ENCODE measurements at places on chromosomes 2 and 18. TPM values are rescaled to one million over a fixed set of nuclear protein-coding genes. Genes with fewer than 3 reads are reported as not detected.
A peak's percentile ranks its signal among the peaks of the same experiment; 100 is the strongest.

DNA sequence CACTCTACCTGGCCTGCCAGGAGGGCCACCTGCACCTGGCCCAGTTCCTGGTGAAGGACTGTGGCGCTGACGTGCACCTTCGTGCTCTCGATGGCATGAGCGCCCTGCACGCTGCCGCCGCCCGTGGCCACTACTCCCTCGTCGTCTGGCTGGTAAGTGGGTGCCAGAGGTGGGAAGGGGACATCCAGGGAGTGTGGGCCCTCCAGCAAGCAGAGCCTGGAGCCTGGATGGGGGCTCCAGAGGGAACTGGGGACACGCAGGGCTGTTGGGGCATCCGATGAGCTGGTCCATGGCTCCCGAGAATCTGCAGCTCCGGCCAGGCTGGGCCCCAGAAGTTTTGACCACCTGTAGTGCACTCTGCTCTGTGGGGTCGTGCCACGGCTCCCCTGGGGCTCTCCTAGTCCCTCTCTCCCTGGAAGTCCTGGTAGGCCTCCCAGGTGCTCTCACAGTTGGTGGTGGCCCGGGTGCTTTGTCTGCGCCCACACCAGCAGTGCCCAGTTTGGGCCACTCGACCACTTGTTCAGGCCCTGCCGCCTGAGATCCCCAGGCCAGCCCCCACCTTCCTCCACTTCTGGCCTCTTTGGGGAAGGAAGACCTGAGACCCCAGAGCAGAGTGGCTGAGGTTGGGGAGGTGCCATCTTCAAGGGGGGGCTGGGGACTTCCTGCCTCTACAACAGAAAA, 4.7 kb downstream of the ESPNL start:
- DNase-seq, result no peak

DNA sequence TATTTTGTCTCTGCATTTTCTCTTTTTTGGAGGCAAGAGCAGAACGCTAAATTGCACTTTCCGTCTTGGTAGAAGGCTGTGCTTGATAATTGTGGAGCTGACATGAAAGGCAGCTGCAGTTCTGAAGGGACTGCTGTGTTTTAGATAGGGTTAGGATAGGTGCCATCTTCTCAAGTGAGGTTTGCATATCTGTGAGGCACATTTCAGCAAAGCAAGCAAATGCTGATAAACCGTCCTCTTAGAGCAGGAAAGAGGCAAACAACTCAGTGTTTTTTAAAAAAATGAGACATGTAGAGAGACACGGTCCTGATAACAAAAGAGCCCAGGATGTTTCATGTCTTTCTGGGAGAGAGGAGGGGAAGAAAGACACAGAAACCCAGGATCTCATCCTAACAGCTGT, 217.7 kb downstream of the SOCS6 start:
- no peak for DNase-seq

DNA sequence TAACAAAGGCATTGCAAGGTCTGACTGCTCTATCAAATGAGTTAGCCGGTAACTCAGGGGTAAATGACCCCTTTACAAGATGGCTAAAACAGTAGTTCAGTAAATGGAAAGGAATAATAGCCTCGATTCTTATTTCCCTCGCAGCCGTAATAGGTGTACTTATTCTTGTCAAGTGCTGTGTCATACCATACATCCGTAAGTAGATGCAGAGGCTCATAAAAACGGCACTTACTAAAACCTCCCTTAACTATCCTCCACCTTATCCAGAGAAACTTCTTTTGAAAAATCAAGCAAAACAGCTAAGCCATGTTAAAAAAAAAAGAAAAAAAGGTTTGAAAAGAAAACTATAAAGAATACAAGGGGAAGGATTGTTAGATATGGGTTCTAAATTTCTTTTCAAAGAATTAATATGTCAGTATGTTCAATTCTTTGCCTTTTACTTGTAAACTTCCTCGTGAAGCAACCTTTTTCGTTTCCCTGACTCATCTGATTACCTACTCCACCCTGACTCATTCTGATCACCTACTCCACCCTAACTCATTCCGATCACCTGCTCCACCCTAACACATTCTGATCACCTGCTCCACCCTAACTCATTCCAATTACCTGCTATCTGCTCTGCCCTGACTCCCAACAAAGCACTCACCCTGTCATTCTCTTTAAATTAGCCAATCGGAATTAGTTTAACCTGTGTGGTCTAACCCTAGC, 127.5 kb downstream of the SPAG16 start:
- DNase-seq, result no peak

- DNase-seq, result no peak
Measured at GRCh38 chr18:56902653-56903052, 244.2 kb upstream of the BOD1L2 start.

GRCh38 chr2:100730290-100730868, 89.6 kb upstream of the NPAS2 start:
- peak; percentile 81 for DNase-seq

- DNase-seq, result no peak
Measured at GRCh38 chr2:138931284-138932256, 151.4 kb upstream of the NXPH2 start.

- DNase-seq, result no peak
Measured at GRCh38 chr2:199851883-199852282, 891 bp upstream of the FTCDNL1 start.

DNA sequence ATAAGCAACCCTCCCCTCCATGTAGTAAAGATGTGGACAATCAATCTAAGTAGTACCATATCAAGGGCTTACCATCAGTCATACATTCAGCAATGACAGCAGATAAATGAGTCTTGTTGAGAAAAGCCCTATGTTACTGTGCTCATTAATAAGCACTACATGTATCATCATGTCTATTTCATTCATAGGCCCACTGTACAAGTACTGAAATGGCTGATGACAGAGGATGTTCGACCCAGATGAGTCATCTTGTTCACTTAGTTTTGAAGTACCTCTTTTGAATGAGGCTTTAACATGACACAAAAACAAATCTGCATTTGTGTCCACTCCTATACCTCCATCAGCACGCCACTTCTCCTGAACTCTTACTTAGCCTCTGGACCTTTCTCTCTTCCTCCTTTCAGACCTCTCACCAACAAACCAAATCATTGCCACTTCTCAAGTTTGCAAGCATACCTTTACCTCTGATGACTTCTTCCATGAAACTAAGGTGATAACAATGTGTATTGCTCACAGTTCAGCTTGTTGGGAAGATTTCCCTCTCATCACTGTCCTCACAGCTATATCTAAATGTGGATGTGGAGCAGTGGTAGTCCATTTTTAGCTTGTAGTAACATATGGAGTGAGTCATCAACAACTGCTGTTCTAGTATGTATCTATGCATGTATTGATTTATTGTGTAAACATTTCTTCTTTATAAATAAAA, 921.0 kb upstream of the SLC39A10 start:
- DNase-seq, result no peak

Gene ADCYAP1
- total RNA-seq, result not detected

Gene APCDD1
- 1.0 TPM for total RNA-seq

Gene UGT1A3
- total RNA-seq, result not detected
